ENCODE measurements at places on chromosomes 13 and 19.

DNA sequence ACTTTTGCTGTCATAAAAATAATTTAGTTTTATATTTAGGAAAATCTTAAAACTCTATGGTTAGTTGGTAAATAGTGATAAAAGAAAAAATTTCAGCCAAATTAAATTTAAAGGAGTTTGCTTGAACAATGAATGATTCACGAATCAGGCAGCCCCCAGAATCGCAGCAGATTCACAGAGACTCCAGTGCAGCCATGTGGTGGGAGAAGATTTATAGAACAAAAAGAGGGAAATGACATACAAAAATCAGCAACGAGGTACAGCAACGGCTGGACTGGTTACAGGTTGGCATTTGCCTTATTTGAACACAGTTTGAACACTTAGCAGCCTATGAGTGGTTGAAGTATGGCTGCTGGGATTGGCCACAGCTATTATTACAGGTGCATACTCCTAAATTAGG lies 96.4 kb upstream of the MYCBP2 start:
- DNase-seq = no peak

DNA sequence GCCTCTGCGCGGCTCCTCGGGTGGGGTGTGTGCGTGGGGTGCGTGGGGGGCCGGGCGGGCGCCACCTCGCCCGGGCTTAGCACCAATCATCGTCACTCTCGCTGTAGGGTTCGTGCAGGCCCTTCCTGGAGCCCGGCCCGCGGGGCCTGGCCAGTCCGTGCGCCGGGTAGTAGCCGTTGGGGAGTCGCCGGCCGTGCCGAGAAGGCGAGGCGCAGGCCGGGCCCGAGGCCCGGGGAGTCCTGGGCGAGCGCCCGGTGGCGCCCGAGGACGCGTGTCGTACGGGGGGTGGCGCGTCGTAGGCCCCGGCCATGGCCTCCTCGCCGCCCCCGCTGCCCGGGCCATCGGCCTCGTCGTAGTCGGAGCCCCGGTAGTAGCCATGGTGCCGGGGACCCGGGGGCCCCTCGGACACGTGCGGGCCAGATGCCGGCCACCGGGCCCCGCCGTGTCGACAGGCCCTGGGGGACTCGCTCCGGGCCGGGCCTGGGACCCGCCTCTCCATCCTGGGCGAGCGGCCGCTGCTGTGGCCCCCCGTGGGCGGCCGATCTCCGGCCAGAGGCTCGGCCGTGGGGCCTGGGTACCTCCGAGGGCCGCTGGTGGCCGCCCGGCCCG lies 57.1 kb downstream of the IER2 start:
- no peak for DNase-seq

DNA sequence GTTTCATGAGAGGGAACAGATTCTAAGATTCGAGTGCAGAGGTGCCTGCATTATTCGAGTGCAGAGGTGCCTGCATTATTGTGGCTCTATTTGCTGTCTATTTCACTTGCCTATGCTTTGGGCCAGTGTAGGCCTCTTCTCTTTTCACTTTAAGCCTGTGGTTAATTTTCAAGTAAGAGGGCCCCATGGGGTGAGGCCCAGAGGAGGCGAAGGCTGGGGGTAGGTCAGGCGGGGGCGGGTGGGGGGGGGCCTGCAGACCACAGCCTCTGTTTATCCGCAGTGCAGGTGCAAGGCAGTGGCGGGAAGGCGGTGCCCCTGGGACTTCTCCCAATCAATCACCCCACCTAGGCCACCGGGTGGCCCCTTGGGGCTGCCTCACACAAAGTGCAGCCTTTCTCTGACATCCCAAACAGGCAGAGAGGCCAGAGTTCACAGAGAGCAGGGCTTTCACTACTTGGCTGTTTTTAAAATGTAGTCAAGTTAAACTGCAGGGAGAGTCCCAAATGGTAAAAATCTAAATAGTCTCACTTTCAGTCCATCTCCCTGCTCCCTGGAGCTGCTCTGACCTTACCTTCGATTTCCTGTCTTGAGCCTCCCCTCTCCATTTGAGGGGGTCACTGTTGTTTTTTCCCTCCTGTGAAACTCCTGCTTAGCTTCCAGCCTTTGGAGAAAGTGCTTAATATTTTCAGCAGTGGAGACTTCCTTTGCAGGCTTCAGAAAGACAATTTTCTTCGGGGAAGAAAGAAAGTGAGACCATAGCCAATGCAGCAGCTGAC lies 249.0 kb downstream of the DLEU7 start:
- no peak for DNase-seq

GRCh38 chr13:25394402-25395060 lies 22.8 kb downstream of the ATP8A2 start:
- no peak for DNase-seq

GRCh38 chr13:38582133-38582532 lies 104.7 kb upstream of the FREM2 start:
- peak; percentile 57 for DNase-seq

DNA sequence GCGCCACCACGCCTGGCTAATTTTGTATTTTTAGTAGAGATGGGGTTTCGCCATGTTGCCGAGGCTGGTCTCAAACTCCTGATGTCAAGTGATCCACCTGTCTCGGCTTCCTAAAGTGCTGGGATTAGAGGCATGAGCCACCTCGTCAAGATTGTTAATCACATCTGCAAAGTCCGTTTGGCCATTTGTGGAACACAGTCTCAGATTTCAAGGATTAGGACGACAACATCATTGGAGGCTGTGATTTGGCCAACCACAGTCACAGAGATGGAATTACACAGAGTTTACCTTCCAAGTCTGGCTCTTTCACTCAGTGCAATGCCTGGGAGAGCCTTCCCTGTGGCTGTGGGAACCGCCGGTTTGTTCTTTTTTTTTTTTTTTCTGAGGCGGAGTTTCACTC lies 17.8 kb downstream of the SULT2B1 start:
- no peak for DNase-seq

- no peak for DNase-seq
Measured at GRCh38 chr19:1231729-1232637, 5.8 kb downstream of the CBARP start.

GRCh38 chr13:93535251-93535650 lies 308.6 kb downstream of the GPC6 start:
- peak; percentile 30 for DNase-seq

- no peak for DNase-seq
Measured at GRCh38 chr19:36031308-36031707, 1.4 kb downstream of the CLIP3 start.

- no peak for DNase-seq
Measured at GRCh38 chr19:58398087-58398486, 2.6 kb downstream of the RNF225 start.

GRCh38 chr19:32773126-32773525 lies 53.6 kb downstream of the TDRD12 start:
- no peak for DNase-seq

GRCh38 chr19:30895946-30896345 lies 453.3 kb downstream of the TSHZ3 start:
- DNase-seq = no peak

- DNase-seq = no peak
Measured at GRCh38 chr19:1601613-1602064, 3.6 kb downstream of the UQCR11 start.

GRCh38 chr13:112708560-112709240 lies 18.9 kb downstream of the ATP11A start:
- no peak for DNase-seq

- DNase-seq = no peak
Measured at GRCh38 chr13:98984983-98985382, 7.1 kb upstream of the DOCK9 start.

DNA sequence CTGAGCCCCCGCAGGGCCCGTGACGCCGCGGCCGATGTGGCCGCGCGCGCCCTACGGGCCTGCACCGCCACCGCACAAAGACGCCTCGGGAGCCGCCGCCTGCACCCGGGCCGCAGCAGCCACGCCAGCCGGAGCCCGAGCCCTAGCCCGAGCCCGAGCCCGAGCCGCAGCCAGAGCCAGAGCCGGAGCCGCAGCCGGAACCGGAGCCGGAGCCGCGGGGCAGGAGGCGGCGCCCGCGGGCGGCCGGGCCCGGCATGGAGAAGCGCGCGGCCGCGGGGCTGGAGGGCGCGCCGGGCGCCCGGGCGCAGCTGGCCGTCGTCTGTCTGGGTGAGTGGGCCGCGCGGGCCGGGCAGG lies 379 bp downstream of the LRP3 start:
- DNase-seq = no peak

- DNase-seq = no peak
Measured at GRCh38 chr19:27774337-27774736, 1438.6 kb downstream of the UQCRFS1 start.
